Activated naive CD4-positive, alpha-beta T cell (primary cell): ENCODE measurements at places on chromosomes 7 and 10.

- DNase-seq: peak; percentile 37
Observed at GRCh38 chr10:118698421-118698820, 56.3 kb downstream of the CACUL1 start.

DNA sequence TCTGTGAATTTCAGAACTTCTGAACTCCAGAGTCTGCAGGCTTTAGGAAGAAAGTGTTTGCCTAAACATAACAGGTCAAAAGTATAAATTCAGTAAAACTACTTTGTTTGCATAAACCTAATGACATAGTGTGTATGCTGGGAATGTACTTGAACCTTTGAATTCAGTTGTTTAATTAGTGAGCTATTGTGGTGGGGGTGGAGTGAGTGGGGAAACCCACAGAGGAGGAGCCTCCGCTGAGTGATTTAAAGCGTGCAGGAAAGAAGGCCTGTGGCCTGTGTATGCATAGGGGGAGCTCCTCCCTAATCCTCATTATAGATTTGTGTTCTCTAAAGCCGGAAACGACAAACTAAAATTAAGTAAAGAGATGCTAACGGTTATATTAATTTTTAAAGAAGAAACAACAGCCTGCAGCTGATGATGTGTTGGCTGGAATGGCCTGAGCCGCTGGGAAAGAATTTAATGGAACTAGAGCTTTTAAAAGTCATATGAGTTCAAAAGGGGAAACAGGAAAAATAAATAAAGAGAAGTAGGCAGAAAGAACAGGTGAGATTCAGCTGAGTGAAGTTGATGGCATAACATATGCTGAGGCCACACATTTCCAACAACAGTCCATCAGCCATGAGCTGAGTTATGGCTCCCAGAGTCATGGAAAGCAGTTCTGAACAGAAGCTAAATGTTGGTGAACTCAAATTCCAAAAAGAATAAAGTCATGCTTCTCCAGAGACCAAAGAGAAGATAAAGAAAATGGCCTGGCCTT lies 595.0 kb downstream of the GRM8 start:
- DNase-seq: no peak

DNA sequence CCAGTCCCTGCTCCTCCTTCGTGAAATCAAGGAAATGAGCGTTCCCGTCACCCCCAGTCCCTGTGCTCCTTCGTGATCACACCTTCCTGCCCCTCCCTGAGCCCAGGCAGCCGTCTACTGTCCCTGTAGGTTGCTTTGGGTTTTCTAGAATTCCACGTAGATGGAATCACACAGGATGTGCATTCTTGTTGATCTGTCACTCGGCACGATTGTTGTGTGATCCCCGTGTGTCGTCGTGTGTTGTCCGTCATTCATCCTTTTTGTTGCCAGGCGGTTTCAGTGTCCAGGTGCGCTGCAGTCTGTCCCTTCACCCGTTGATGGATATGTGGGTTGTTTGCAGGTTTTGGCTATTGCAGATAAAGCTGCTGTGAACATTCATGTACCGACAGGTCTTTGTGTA lies 9.4 kb downstream of the MTG1 start:
- DNase-seq: no peak

DNA sequence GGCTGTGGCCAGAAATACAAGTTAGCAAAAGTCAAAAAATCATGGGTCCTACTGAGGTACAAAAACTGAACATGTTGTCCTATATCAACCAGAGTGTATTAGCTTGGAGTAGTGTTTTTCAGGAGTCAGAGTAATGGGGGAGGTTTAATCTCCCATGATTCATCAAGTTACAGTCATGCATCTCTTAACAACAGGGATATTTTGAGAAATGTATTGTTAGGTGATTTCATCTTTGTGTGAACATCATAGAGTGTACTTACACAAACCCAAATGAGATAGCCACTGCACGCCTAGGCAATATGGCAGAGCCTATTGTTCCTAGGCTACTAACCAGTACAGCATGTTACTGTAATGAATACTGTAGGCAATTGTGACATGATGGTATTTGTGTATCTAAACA lies 14.9 kb upstream of the TES start:
- DNase-seq: no peak

- no peak for DNase-seq
Observed at GRCh38 chr7:156956727-156957126, 7.2 kb downstream of the NOM1 start.

GRCh38 chr10:74888962-74889661 lies 62.7 kb downstream of the KAT6B start:
- no peak for DNase-seq

DNA sequence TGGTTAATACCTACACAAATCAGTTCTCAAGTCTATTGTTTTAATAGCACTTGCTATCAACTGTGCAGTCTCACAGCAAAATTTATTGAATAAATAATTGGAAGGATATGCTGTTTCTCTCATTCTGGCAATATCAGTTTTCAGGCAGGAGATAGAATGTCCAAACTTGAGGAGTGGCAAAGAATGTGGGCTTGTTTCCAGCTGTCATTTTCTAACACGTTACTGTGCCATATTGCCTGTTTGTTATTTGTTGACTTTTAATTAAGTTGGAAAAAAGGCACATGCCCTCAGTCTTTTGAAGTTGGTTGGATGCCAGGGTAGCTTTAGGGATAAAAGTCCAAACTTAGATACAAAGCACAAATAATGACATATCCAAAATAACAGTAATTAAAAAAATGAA lies 52.2 kb downstream of the MAGI2 start:
- no peak for DNase-seq

GRCh38 chr7:86598721-86599120 lies 45.0 kb upstream of the GRM3 start:
- no peak for DNase-seq

DNA sequence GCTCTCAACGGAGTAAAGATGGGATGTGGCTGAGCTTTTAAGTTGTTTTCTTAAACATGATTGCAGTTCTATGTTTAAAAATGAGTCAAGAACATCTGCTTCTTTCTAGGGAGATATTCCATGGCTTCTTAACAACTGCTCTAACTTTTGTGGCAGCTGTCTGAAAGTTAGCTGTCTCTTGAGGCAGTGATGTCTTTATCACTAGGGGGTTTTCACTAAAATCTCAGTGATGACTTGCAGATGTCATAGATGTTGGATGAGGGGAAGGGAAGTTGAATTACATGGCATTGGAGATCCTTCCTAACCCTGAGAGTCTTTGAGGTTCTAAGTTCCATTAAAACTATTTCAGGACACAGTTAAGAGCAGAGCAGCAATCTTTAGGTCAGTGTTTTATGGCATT lies 43.5 kb downstream of the PRKG1 start:
- no peak for DNase-seq

DNA sequence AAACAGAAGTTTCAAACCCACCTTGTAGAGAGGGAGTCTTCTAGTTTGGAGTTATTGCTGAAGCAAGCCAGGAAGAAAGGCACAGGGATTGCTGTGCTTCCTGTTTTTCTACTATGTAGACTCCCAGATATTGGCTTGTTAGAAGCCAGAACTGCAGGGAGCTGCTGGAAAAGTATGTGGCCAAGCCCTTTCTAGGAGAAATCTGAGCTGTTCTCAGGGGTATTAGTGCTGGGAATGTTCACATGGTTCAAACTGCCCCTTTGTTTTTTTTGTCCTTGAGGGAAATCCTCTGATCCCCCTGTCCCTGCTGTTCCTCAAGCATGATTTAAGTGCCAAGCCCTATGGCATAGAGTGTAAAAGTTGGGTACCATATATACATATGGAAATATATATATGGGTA lies 184.0 kb downstream of the CCDC7 start:
- DNase-seq: no peak

DNA sequence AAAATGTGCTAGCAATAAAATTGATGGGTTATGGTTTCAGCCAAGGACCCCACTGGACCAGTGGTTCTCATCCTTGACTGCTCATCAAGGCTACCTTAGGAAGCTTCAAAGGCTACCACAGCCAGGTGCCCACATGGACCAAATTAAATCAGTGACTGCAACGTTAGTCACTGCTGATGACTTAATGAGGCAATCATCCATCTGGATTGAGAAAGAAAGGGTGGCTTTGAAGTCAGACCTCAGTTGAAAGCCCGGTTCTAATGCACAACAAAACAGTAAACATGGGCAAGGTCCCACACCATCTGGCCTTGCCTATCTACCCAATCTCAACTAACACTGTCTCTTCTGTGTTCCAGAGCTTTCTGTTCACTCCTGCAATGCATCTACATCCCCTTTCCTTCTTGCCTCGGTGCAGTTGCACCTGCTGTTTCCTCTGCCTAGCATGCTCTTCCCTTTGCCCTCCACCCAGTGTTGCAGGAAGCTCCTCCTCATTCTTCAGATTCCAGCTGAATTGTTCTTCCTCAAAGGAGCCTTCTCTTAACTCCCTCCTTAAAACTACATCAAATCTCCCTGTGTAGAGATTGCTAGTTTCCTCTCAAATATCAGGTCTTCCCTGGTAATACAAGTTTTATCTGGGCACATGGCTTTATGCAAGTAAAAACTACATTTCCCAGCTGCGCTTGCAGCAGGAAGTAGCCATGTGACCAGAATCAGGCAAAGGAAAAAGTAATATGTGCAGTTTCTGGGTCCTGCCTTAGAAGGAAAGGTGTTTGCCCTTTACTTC lies 10.3 kb upstream of the KCNK18 start:
- no peak for DNase-seq

DNA sequence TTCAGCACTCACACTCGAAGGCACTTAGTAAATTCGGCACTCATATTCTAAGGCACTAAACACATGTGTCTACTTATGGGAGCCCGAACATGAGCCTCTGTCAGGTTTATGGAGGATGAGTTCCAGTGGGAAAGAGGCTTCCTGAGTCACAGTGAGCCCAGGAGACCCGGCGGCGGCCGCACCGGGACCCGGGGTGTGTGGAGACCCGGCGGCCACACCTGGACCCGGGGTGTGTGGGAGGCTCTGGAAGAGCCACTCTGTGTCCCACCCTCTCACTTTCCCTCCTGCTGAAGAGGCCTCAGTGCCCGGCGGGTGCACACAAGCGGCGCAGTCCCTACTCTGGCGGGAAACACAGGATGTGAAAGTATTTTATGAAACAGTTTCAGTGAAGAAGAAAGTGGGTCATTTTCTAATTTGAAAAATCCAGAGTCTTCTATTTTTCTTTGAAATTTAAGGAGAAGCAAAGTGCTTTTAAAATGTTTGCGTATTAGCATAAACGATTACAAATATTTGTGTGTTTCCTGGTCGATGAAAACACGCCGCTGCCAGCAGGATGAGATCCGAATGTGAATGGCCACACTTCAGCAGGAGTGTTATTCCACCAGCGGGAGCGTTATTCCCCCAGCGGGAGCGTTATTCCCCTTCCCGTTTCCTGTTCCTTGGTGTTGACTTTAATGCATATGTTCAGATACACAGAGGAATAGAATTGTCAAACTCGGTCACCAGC lies 625.1 kb downstream of the DNAJB6 start:
- no peak for DNase-seq

DNA sequence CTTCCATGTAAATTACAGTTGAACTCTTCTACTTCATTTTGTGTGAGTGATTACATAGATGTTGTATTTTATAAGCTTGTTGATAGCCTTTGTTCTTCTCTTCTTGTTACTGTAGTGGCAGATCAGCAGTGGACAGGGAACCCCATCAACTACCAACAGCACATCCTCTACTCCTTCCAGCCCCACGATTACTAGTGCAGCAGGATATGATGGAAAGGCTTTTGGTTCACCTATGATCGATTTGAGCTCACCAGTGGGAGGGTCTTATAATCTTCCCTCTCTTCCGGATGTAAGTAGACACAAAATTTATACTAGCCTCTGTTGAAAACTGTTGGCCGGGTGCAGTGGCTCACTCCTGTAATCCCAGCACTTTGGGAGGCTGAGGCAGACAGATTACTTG lies 110.7 kb downstream of the TRIM24 start:
- no peak for DNase-seq

DNA sequence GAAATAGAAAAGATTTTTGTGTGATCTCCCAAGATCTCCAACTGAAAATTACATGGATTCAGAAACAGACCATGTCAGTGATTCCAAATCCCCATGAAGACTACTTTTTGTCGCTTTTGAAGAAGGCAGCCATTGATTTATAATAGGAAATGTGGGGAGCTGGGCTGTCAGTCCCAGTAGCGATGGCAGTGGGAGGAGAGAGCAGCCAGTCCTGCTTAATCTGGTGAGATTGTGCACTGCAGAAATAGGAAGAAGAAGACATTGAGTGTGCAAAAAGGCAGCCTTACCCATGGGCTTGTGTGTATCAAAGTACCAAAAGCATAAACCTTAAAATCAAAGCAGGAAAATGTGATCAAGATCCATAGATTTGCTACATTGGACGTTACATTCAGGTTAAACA lies 4.8 kb downstream of the ADRB1 start:
- DNase-seq: no peak

DNA sequence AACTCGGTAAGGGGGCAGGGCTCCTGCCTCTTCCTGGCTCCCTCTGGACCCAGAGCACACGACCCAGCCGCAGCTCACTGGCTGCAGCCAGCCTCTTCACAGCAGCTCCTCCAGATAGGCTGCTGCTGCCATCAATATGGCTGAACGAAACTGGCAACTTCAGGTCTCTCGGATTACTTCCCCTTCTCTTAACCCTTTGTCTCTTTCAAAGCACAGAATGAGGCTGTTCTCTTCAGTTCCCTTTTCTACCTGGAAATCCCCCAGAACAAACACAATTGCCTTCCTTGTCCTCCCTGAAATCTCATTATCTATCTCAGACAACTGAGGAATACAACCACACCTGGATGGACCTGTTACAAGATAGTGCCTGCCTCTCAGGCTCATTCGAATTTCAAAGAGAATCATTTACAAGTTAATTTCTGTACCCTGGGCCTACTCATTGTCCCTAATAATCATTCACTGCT lies 193.4 kb upstream of the MBL2 start:
- no peak for DNase-seq

DNA sequence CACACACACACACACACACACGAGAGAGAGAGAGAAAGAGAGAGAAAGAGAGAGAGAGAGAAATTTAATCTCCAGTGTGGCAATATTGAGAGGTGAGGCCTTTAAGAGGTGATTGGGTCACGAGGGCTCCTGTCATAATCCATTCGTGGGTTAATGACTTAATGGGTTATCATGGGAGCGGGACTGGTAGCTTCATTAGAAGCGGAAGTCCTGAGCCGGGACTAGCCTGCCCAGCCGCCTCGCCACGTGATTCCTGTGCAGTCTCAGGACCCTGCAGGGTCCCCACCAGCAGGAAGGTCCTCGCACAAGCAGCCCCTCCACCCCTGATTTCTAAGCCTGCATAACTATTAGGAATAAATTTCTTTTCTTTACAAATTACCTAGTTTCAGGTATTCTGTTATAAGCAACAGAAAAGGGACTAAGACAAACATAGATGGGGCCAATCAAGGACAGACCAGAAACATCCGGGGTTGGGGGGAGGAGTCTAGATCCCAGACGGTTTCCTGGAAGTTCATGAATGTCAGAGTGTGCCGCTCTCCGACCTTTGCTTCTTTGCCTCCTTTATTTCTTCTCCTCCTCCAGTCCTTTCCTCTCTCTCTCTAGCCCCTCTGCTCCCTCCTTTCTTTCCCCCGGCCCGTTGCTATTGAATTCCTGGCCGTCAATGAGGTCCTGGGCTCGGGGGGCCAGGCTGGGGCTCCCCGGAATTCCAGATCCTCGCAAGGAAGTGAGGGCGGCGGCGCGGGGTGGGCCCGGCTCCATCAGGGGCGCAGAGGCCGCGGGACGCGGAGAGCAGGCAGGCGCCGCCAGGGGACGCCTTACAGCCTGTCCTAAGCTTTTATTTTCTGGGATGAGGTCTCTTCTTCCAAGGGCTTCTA lies 146.8 kb downstream of the CYP26A1 start:
- no peak for DNase-seq

GRCh38 chr7:70410134-70410750 lies 721.7 kb upstream of the GALNT17 start:
- DNase-seq: no peak
